Activated B cell treated with CpG ODN at 0.5 μM for 24 hours (primary cell): ENCODE measurements at places on chromosomes 1 and 21. TPM values are rescaled to one million over a fixed set of nuclear protein-coding genes. Genes with fewer than 3 reads are reported as not detected.

GRCh38 chr21:42002421-42002958, 7.7 kb downstream of the ZBTB21 start:
- peak; percentile 26 for DNase-seq

DNA sequence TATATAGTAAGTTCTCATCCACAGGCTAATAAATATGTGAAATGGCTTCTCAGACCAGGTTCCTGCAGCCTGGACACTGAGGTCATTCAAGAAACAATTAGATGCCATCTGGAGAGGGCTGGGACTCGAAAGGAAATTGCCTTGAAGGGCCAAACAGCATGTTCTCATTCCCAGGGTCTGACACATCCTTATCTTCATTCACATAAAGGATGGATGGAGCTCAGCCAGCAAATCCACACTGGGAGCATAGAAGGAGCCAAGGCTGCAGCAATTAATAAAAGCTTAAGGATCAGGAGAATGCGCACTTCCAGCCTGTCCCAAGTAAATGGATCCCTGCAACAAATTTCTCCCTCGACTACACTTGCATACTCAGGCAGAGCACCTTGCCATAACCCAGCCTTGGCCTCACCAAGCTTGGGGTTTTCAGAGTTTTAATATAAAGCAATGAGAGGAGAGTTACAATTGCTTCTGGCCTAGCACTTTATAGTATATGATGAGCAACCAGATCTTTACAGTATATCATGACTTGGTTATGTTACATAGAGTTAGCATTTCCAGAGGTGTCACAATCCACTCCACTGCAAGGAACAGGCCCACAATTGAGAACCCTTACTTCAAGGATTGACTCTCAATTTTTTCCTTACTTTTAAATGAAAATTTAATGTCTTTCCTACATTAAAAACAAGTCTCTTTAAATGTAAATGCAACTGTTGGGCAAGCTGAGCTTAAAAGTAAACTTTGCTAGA, 55.9 kb downstream of the BCAR3 start:
- no peak for DNase-seq

DNA sequence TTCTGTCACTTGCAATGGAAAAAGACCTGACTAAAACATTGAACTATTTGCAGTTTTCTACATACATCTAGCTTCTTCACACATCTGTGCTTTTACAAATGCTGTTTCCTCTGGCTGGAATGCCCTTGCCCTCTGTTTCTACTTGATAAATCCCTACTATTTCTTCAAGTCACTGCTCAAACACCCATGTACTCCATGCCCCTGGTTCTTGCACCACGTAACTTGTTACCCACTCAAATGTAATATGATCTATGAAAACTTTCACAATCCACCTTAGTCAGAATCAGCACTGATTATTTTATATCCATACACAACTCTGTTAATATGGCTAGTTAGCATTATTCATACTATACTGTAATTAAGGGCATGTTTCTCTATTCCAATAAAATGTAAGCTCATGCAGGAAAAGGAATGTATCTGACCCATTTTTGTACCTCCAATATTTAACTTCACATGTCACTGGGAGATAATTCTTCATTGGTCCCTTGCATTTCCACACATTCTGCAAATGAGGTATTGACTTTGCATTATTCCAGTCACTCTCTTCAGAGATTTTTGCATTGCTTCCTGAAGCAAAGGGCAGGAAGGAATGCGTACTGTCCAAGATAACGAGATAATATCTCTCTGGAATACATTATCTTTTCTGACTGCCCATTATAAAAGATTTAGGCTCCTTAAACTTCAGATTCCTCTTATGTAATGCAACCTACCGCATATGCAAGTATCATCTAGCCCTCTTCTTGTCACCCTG, 158.3 kb downstream of the COL24A1 start:
- no peak for DNase-seq

DNA sequence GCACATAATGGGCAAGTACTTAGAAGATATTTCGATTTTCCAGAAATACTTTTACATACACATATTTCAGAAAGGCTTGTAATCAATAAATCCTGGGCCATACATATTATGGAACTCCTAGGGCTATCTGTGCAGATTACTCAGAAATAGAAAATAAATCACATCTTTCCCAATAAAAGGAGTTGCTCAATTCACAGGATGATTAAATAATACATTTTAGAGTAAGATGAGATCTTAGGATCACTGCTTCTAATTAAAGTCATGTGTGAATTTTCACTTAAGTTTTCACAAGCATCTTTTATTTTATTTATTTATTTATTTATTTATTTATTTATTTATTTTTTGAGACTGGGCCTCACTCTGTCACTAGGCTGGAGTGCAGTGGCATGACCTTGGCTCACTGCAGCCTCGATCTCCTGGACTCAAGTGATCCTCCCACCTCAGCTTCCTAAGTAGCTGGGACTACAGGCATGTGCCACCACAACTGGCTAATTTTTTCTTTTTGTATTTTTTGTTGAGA, 144.2 kb downstream of the HIVEP3 start:
- no peak for DNase-seq

DNA sequence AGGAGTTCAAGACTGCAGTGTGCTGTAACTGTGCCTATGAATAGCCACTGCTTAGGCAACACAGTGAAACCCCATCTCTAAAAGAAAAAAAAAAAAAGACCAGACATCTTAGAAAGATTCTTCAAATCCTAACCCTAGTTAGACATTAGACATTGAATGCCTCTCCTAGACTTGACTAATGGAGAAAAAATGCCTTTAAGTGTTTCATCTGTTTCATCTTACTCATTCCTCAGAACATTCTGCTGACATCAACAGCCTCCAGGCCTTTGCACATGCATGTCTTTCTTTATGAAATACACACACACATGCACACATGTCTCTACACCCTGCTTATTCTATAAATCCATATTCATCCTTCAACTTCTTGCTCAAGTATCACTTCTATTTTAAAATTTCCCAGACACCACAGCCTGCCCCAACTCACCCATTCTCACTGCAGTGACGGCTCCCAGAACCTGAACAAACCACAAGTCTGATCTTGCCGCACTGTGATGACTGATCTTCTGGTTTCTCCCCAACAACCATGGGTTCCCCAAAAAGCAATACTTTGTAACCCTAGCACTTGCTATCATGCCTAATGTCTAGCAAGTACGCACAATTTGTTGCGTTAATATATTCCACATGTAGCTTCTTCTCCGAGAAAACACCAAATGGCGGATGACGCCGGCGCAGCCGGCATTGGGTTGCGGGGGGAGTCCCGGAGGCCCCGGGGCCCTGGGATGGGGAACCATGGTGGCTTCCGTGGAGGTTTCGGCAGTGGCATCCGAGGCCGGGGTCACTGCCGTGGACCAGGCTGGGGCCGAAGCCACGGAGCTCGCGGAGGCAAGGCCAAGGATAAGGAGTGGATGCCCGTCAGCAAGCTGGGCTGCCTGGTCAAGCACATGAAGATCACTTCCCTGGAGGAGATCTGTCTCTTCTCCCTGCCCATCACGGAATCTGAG, 37.4 kb downstream of the LRRC52 start:
- DNase-seq = no peak

DNA sequence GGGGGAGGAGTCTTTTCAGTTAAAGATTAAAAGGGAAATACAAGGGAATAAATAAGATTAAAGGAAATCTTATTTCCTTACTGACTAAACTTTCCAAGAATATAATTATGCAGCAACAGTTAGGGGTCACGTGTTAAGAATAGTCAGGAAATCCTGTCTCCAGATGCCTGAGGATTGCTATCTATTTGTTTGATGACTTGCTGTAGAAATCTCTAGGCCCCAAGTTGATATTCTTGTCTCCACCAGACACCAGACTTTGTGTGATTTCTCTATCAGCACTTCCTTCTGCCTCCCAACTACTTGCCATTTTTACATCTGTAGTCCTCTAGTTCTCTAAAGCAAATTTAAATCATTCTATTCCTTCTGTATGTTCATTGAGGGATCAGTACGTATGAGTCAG, 77.5 kb downstream of the RPAP2 start:
- no peak for DNase-seq

DNA sequence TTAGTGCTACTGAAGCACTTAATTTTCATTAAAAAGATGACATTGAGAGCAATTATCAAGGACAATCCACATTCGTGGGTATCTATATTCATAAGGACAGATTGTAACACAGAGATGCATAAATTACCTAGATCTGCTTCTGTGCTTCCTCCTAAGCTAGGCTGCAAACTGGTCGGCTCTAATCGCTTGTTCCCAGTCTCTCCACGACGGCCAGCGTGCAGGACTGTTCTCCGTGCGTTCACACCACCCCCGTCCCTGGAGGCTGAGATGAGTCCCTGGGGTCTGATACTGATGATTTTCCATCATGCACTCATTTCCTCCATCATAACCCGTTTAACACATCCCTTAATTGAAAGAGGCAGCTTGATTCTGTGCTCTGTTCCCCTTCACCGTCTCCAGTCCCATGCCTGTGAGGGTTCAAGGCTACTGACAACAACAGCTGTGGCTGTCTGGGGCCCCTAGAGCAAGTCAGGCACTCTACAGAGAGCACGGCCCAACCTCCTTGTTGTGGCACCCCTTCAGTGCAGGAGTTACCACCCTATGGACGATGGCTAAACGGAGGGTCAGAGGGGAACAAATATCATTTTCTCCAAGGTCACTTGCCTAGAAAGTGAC, 469.6 kb downstream of the NPHP4 start:
- no peak for DNase-seq

DNA sequence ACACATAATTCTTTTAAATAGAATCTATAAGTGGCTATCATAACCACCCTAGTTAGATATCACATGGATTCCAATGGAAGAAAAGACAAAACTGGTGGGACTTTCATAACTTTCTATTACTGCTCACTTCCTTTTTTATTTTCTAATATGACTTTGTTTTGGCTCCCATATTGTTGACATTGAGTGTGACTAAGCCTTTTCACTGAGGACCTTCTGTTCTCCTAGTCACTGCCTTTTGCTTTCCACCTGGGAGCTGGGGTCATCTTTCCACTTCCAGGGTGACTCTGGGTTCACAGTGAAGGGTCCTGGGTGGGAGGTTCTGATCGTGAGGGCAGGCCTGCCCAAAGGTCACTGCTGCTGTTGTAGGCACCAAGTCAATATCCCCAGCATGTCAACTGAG, 275.8 kb downstream of the TGFB2 start:
- DNase-seq = no peak

GRCh38 chr1:12524266-12524665, 93.7 kb downstream of the DHRS3 start:
- DNase-seq = no peak

GRCh38 chr21:42575111-42575510, 61.5 kb downstream of the SLC37A1 start:
- no peak for DNase-seq

GRCh38 chr1:12511128-12511484, 106.9 kb downstream of the DHRS3 start:
- no peak for DNase-seq

DNA sequence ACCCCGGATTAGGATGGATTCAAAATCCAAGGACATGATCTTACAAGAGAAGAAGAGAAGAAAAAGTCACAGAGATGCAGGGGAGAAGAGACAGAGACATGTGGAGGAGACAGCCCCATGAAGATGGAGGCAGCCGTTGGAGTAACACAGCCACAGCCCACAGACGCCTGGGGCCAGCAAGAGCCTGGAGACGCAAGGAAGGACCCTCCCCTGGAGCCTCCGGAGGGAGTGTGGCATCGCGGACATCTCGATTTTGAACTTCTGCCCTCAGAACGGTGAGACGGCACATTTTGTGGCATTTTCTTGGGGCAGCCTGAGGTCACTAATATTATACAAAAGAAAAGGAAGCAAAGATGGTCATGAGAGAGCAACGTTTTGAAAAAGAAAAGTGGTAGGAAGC, 28.8 kb downstream of the ABCG1 start:
- no peak for DNase-seq

- no peak for DNase-seq
These were observed 2.0 kb downstream of the C1orf226 start for GRCh38 chr1:162383516-162383915.

DNA sequence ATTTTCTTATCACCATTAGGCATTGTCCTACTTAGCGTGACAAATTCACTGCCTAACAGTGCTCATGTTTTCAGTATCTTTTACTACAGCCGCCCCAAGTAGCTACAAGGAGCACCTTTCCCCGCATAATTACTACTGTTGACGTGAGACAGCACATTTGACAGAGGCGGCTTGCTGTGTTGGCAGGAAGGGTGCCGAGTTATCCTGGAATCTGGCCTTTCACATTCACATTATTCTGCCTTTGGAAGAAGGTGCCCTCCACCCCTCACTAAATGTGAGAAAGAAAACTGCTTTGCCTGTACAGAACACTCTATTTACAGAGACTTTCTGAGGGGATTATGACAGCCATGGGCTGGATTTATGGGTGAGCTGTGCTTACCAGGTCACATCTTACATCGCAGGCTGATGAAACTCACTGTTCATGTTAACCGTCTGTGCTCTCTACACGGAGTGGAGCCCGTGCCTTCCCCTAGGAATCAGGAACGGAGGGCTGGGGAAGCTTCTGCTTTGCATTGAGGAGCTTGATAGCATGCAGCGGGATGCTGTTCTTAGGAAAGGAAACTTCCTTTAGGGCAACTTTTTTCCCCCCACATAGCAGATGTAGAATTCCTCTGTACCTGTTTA, 148.0 kb upstream of the ZRANB2 start:
- no peak for DNase-seq

GRCh38 chr1:214404571-214405213, 123.7 kb downstream of the SMYD2 start:
- DNase-seq = no peak

DNA sequence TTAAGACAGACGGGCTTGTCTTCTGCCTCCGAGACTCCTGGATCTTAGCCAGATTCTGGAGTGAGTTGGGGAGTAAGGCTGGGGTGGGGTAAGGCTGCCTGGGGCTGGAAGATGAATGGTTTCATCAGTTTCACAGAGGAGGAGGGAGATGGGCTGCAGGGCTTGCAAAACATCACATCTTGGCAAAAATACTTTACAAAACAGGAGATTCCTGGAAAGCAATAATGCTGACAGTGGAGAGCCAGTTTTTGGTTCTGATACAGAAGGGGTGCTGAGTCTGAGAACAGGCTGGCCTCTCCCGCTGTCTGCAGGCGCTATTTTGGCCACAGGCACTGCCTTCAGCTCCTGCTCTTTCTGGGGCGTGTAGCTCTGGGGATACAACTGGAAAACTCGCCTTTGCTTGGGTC, 83.4 kb upstream of the KCNE2 start:
- no peak for DNase-seq

- no peak for DNase-seq
These were observed 90.5 kb upstream of the ADAR start for GRCh38 chr1:154698320-154699096.

GRCh38 chr21:45347712-45348499, 57.1 kb upstream of the COL18A1 start:
- DNase-seq = no peak

The RBBP5 gene
- 16.3 and 19.7 TPM in 2 replicates for total RNA-seq

The TBCE gene
- 13.9 and 19.1 TPM in 2 replicates for total RNA-seq

The MAP3K7CL gene
- total RNA-seq = 7.9 and 11.4 TPM in 2 replicates

The GBP1 gene
- total RNA-seq = 24.0 and 27.5 TPM in 2 replicates

The CENPF gene
- 4.0 and 4.1 TPM in 2 replicates for total RNA-seq

The C1orf185 gene
- not detected in 2 replicates for total RNA-seq

The TMIGD3 gene
- not detected in 2 replicates for total RNA-seq

The PRAMEF18 gene
- not detected in 2 replicates for total RNA-seq

The IER5 gene
- total RNA-seq = 155 and 156 TPM in 2 replicates

The IFI44L gene
- 3.6 and 5.0 TPM in 2 replicates for total RNA-seq

The KRTAP21-2 gene
- total RNA-seq = not detected in 2 replicates
